Thymus (tissue), 14 donors: ENCODE measurements at places on chromosomes 1 and 21.

- DNase-seq = peak; percentile 65
These were observed 4.5 kb upstream of the EXTL1 start for GRCh38 chr1:26016953-26017545.

- no peak for DNase-seq
These were observed 599.8 kb upstream of the CXADR start for GRCh38 chr21:16913010-16913409.

- no peak for DNase-seq
These were observed 278.6 kb upstream of the LYPLAL1 start for GRCh38 chr1:218895064-218895587.

- DNase-seq = no peak
These were observed 13.7 kb downstream of the PTPN22 start for GRCh38 chr1:113857776-113858175.

DNA sequence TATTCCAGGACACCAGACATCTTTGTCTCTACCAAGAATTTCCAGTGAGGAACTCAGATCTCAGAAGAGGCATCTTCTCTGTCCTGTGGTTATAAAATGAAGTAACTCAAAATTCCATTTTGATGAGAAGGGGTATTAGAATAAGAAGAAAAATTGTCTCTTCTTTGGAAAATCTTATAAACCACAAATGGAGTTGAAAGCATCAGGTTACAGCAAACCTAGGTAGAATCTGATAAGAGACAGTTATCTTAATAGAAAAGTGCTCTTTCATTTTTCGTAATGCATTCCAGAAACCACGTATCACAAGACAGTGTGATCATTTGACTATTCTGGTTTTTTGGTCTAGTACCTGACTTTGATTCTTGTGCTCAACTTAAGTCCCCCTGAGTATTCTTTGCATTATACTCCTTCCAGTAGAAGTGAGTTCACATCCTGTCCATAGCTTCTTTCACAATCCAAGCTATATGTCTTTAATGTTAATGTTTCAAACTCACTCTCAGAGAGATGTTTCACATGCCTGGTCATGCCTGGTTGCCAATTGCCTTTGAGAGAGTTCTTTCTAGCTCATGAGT is 120.9 kb upstream of the PRDX6 start:
- DNase-seq = no peak
